ENCODE measurements at places on chromosomes 12 and 14.

GRCh38 chr12:19238540-19238939 lies 109.0 kb downstream of the PLEKHA5 start:
- DNase-seq, result no peak

- no peak for DNase-seq
Measured at GRCh38 chr12:22610131-22610530, 14.8 kb upstream of the ETNK1 start.

DNA sequence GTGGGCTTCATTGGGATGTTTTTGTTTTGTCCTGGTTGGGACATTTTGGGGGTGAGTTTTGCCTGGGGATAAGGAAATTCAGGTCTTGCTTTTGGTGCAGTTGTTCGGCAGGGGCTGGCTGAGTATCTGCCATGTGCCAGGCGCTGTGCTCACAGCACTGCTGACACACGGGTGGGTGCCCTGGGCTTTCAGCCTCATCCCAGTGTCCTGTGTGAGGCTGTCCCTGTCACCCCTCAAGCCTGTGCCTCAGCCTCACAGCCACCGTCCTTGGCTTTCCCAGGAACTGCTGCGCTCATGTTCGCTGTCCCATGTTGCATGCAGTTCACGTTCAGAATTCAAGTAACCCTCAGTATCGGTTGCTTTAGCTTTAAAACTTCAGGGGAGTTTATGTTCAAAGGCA lies 24.9 kb downstream of the XRCC3 start:
- DNase-seq, result no peak

DNA sequence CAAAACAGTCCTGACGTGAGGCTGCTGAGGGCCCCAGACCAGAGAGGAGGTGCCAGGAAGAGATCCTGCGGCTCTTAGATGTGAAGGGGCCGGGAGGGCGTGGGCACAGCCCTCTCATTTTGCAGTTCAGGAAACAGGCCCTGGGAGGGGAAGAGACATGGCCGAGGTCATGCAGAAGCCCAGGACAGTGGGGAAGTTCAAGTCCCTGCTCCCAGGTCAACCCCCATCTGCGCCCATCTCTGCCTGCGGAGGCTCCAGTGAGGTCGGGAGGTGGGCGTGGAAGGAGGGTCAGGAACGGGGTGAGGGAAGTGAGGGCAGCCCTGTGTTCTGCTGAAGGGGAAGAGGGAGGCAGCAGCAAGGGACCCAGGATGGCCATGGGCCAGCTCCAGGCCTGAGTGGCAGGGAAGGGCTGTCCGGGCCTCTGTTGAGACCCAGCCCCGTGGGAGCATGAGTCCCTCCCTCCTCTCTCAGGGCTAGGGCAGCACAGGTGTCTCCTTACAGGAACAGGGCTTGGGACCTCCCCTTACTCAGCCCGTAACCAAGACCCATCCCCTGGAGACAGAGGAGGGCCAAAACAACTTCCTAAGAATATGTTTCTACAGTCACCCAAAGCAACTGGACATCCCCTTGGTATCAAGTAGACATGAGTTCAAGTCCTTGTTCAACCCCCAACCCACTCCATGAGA lies 90.8 kb downstream of the LGMN start:
- no peak for DNase-seq

DNA sequence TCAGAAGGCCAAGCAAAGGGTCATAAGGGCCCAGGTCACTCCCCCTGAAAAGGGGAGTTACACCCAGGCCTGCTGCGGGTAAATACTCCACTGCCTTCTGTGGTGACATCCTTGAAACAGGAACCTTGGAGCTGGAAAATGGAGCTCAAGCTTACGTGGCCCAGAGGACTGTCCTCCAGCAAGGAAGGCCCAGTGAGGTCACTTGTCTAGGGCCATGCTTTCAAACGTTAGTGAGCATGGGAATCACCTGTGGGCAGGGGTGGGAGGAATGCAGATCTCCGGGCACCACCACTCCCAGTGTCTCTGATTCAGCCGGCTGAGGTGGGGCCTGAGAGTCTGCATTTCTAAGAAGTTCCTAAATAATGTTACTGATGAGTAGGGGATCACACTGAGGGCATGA lies 140.5 kb upstream of the CCND2 start:
- no peak for DNase-seq

- DNase-seq, result no peak
Measured at GRCh38 chr12:53735556-53735955, 8.3 kb upstream of the CALCOCO1 start.

- DNase-seq, result no peak
Measured at GRCh38 chr12:79895804-79896203, 39.1 kb downstream of the PPP1R12A start.

GRCh38 chr14:93481758-93482157 lies 51.0 kb downstream of the UNC79 start:
- DNase-seq, result no peak

DNA sequence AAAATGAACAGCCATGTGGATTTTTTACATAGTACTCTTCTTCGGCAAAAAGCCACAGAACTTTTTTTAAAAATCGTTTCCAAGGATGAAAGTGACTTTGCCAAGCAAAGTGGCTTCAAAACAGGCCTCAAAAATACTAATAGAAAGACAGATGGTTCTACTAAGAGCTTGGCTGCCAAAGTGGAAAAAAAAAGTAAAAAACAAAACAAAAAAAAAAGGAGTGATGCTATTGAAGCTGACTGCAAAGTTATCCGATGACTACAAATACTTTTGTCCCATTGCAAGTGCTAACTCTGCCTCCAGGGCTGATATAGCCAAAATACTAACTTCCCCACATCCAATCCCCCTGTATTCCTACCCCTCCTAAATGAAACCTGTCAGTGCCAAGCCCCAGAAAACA lies 277.6 kb downstream of the SOX5 start:
- DNase-seq, result no peak

- DNase-seq, result no peak
Measured at GRCh38 chr12:55823419-55823818, 5.6 kb downstream of the ORMDL2 start.

- DNase-seq, result no peak
Measured at GRCh38 chr14:81162941-81163340, 57.8 kb downstream of the GTF2A1 start.

DNA sequence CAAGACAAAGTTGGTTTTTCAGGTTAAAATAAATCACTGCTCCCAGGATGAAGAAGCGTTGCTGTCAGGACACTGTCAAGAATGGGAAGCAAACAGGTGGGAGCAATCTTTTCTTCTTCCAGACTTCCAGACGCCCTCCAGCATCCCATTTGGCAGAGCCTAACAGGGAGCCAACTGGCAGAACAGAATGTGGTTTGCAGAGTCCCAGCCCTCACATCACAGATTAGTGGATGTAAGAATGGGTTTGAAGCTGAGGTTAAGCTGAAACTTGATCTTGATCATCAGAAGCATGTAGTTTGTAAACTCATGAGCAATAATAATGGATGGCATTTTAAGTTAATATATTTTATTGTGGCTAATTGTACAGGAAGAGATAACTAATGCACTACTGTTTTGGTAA lies 636.4 kb downstream of the SLC6A15 start:
- DNase-seq, result no peak

DNA sequence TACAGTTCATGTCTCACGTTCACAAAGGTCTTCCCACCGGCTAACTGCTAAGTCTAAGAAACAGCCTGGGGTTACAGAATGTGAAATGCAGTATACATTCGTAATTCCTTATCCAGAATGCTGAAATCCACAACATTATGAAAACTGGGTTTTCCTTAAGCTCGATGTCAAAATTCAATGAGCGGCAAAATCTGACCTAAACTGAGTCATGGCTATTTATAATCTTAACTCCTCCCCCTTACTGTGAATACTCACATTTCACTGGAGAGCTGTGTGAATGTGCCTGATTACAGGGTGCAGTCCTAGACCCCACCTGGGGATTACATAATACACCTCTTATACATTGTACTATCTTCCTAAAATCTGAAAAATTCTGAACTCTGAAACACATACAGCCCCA lies 35.3 kb downstream of the STX2 start:
- no peak for DNase-seq

DNA sequence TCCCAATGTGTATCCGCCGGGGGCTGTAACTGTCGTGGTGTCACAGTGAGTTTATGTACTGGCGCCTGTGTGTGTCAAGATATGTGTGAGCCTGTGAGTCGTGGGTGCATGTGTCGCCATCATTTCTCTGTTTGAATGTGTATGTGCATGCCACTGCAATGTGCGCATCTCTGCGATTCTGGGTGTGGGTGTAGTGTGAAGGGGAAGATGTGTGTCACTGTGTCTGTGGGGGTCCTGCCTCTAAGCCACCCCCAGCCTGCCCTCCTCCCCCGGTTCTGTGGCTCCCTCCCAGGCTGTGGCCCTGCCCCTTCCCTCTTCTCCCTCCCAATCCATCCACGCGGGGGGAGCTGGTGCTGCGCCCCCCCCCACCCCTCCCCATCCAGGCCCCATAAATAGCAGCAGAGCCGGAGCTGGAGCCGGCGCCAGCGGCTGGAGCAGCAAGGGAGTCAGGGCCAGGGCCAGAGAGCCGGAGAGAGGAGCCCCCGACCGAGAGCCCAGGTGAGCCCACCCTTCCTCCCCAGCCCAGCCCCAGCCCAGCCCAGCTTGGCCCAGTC lies at the start of gene CPNE6:
TSS of gene CPNE6 (plus strand) at position 419 of the 554 bp plus-strand sequence. CDS start 1,375 bp downstream, outside the sequence.
- no peak for DNase-seq

DNA sequence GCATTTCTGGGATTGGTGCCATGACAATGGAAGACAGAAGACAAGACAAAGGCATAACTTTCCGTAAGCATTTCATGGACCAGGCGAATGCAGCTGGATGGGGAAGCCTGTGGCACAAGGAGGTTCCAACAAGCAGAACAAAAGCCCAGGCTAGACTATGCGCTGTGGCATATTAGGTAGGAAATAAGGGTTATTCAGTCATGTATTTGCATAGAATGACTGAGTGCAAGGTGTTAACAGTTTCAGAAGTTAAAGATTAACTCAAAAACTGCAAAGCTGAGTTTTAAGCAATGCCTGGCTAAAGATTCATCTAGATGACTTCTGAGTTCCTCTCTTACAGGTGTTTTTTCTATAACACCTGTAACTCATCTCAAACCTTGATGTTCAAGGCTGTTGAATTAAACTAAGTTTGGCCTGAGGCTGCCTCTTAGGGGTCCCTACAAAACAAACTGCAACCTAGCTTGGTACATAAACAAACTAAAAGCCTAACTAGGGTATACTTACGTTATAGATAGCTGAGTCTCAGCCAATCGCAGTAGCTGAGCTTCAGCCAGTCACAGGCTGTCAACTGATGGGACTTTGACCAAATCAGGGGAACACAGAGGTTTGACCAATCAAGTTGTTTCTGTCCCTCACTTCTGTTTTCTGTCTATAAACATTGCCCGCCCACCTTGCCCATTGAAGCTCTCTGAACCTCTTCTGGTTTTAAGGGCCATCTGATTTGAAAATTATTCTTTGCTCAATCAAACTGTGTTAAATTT lies 52.2 kb upstream of the PLBD1 start:
- no peak for DNase-seq

- no peak for DNase-seq
Measured at GRCh38 chr12:126383506-126383905, 1318.3 kb downstream of the AACS start.

DNA sequence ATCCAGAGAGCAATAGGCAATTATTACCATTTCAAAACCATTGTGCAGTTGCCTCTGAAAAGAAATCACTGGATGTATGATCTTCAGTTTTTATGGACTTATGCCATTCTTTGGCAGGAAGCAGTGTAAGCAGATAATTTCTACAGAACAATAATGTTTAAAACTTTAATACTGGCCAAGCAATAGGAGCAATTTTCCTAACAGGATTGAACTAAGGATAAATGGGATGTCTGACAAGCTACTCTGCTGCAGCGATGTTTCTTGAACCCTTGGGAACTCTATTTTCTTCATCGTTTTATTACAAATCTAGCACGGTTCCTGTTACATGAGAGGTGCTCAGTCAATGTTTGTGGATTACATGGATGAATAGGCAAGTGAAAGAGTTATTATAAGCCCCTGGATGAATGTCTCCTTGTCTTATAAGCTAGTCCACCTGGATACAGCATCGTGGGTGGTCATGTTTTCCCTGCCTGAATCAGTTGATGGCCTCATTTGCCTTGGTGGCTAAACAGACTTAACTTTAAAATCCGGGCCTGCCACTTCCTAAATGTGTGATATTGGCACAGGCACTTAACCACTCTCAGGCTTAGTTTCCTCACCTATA lies 68.2 kb upstream of the MDM1 start:
- DNase-seq, result no peak

DNA sequence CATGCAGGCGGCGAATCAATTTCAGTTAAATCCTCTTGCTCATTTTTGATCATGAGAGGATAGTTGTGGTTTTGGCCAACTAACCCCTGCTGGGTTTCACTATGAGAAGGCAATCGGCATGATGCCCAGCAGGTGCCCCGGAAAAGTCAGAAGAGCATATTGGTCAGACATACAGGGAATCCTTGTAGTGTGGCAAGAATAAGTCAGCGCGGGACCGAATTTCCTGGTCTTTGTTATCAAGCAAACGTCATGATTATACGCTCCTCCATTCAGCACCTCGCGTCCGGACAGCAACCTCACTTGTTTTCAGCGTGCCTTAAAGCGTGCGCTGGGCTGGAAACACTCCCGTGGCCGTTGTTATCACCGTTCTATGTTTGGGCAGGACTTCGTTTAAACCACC lies 1.8 kb downstream of the TBC1D30 start:
- DNase-seq, result peak; percentile 71

GRCh38 chr12:59499774-59500173 lies 96.1 kb upstream of the SLC16A7 start:
- DNase-seq, result no peak

- DNase-seq, result no peak
Measured at GRCh38 chr14:103101257-103101962, 6.9 kb downstream of the EXOC3L4 start.

DNA sequence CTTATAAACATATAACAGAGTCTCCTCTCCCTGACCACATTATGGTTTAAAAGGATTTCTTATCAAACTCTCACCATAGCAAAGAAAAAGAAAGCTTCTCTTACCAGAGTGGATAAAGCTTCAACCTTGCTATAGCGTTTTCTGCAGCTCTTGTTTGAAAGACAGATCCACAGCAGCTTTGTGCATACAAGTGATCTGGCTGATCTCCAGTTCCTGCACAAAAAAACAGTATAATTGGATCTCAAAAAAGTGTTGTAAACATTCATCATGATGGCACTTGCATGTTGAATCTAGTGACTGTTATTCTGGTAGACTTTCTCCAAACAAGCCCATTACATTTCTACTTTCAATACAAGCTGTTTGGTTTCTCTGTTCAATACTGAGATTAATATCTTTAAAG lies 178.9 kb upstream of the MGAT4C start:
- peak; percentile 37 for DNase-seq

GRCh38 chr14:103141117-103141796 lies 18.0 kb downstream of the TNFAIP2 start:
- peak; percentile 78 for DNase-seq

GRCh38 chr12:48374164-48374563 lies 23.4 kb upstream of the ZNF641 start:
- DNase-seq, result no peak

All from NCI-H1436 (cell line).